A375 (cell line): ENCODE measurements at places on chromosomes 3 and 15. TPM values are rescaled to one million over a fixed set of nuclear protein-coding genes. Genes with fewer than 3 reads are reported as not detected.

CBLB gene
- 12.9 and 14.0 TPM in 2 replicates for total RNA-seq

THPO gene
- total RNA-seq: not detected in 2 replicates

GPR156 gene
- 0.37 and 0.83 TPM in 2 replicates for total RNA-seq

GOLGA8G gene
- 0.34 and 0.85 TPM in 2 replicates for total RNA-seq

TRIM42 gene
- not detected in 2 replicates for total RNA-seq

GTPBP8 gene
- 42.5 and 43.0 TPM in 2 replicates for total RNA-seq

MUC13 gene
- total RNA-seq: 0.04 TPM in 1 of 2 replicates, not detected in the other

CYP8B1 gene
- total RNA-seq: 0.11 TPM in 1 of 2 replicates, not detected in the other

MYZAP gene
- 2.5 and 2.6 TPM in 2 replicates for total RNA-seq

FSIP1 gene
- total RNA-seq: 1.6 and 2.6 TPM in 2 replicates

PLIN1 gene
- not detected in 2 replicates for total RNA-seq

SEMA3F gene
- total RNA-seq: 10.4 and 17.0 TPM in 2 replicates

CCR2 gene
- total RNA-seq: not detected in 2 replicates

TGM4 gene
- total RNA-seq: 0.80 TPM in 1 of 2 replicates, not detected in the other

ADAMTS17 gene
- 5.2 and 6.0 TPM in 2 replicates for total RNA-seq

XYLB gene
- 14.2 and 18.5 TPM in 2 replicates for total RNA-seq

WNT7A gene
- 0.11 and 0.16 TPM in 2 replicates for total RNA-seq

RPL4 gene
- total RNA-seq: 2,667 and 3,903 TPM in 2 replicates

PLSCR2 gene
- not detected in 2 replicates for total RNA-seq

ALDH1A3 gene
- 1,774 and 2,025 TPM in 2 replicates for total RNA-seq

RASL12 gene
- 0.29 and 0.60 TPM in 2 replicates for total RNA-seq

SLCO2A1 gene
- total RNA-seq: 0.03 and 0.08 TPM in 2 replicates

SEMA7A gene
- 27.4 and 30.7 TPM in 2 replicates for total RNA-seq

SGO1 gene
- 12.1 and 14.6 TPM in 2 replicates for total RNA-seq

RPL39L gene
- 57.7 and 58.9 TPM in 2 replicates for total RNA-seq

LRRC3B gene
- total RNA-seq: not detected in 2 replicates

HRH1 gene
- 5.1 and 5.7 TPM in 2 replicates for total RNA-seq

COPS2 gene
- 58.1 and 84.6 TPM in 2 replicates for total RNA-seq

VPS8 gene
- 11.2 and 12.0 TPM in 2 replicates for total RNA-seq

RYR3 gene
- not detected in 2 replicates for total RNA-seq

XCR1 gene
- total RNA-seq: not detected in 2 replicates

CYP11A1 gene
- 0.77 and 2.0 TPM in 2 replicates for total RNA-seq

SCAANT1 gene
- 5.6 TPM in 1 of 2 replicates, not detected in the other for total RNA-seq

PLSCR5 gene
- total RNA-seq: not detected in 2 replicates

CPN2 gene
- total RNA-seq: not detected in 2 replicates

FLNB gene
- 216 and 243 TPM in 2 replicates for total RNA-seq

GPR62 gene
- total RNA-seq: 0.40 TPM in 1 of 2 replicates, not detected in the other

BSN gene
- 0.57 and 1.3 TPM in 2 replicates for total RNA-seq

CP gene
- not detected in 2 replicates for total RNA-seq

GABRB3 gene
- total RNA-seq: 7.0 and 7.9 TPM in 2 replicates

MIX23 gene
- total RNA-seq: 92.6 and 114 TPM in 2 replicates

XRN1 gene
- 19.7 and 38.7 TPM in 2 replicates for total RNA-seq

TMC3 gene
- total RNA-seq: not detected in 2 replicates

TMEM207 gene
- total RNA-seq: not detected in 2 replicates

ITIH1 gene
- not detected in 2 replicates for total RNA-seq

GJD2 gene
- total RNA-seq: not detected in 2 replicates

NRROS gene
- total RNA-seq: 1.3 and 1.4 TPM in 2 replicates

AGBL1 gene
- not detected in 2 replicates for total RNA-seq

SYNPR gene
- total RNA-seq: not detected in 2 replicates

TRPM1 gene
- not detected in 2 replicates for total RNA-seq

LOXL1 gene
- 0.21 and 1.1 TPM in 2 replicates for total RNA-seq

SERPINI2 gene
- total RNA-seq: not detected in 2 replicates

CPNE9 gene
- total RNA-seq: 0.05 and 0.11 TPM in 2 replicates

ROPN1 gene
- 3.0 and 3.6 TPM in 2 replicates for total RNA-seq

SLC9C1 gene
- 0.04 TPM in 1 of 2 replicates, not detected in the other for total RNA-seq

DPP8 gene
- 28.9 and 38.4 TPM in 2 replicates for total RNA-seq

LSAMP gene
- 2.4 and 3.0 TPM in 2 replicates for total RNA-seq

ZKSCAN7 gene
- not detected in 2 replicates for total RNA-seq

GOLGA8M gene
- 0.08 TPM in 1 of 2 replicates, not detected in the other for total RNA-seq
